ENCODE measurements at places on chromosomes 3 and 15.

DNA sequence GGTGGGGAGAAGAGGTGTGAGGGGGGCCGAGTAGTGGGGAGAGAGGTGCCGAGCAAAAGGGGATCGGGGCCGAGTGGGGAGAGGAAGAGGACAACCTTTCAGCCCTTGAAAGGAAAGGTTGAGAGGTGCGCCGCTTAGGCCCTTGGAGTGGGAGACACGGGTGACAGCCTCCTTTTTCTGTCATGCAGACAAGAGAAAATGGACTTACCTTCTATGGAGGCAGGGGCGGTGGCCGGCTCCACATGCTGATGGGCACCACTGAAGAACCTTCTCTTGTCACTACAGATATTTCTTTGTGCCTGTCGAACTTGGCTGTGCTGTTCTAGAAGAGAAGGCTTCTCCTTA, 421 bp downstream of the KLHL18 start:
- DNase-seq: no peak

DNA sequence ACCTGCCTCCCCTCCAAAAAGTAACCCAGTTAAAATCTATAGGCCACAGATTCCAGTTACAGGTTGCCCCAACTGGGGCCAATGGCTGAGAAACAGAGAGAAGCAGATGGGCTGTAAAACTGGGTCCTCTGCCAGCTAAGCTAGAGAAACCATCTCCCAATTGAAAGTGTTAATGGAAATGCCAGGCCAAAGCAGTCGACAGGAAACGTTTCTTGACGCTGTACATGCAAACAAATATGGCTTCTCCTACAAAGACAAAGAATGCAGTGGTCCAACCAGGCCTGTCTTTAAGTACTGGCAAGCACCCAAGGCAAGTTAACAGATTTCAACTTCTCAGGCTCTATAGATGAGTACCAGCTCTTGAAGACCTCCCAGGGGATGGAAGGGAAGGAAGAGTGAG, 71.3 kb downstream of the MAGI1 start:
- no peak for DNase-seq

GRCh38 chr15:99434506-99435112, 131.2 kb upstream of the MEF2A start:
- DNase-seq: no peak

GRCh38 chr3:195200010-195200822, 70.7 kb downstream of the XXYLT1 start:
- DNase-seq: no peak

GRCh38 chr3:22980346-22980745, 222.8 kb upstream of the UBE2E2 start:
- DNase-seq: no peak

DNA sequence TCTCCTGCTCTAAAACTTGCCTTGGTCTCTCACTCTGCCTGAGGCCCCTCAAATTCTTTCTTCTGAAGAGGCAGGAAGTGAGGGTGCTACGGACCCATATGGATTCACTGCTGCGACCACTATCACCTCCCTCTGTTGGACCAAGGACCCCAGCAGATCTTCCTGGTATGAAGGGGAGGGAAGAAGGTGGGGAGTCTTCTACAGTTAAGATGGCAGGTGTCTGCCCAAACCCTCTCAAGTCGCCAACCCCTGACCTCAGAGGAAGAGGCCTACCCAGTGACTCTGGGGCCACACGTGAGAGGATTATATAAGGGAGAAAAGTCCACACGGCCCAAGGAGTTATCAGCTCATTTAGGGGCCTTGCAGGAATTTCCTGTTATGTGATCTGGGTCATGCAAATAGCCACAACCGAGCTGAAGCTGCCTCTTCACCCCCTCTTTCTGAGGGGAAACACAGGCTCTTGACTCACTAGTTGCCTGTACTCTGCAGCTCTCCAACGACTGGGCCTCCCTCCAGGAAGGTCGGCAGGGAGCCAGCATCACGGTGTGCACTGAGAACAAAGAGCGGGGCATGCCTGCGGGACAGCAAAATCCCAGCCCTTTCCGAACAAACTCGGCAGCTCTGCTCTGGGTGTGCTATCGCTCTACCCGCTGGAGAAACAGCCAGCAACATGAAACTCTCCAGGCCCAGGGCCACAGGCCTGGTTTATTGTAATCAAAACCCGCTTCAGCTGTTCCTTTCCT, 116.0 kb downstream of the XXYLT1 start:
- no peak for DNase-seq

DNA sequence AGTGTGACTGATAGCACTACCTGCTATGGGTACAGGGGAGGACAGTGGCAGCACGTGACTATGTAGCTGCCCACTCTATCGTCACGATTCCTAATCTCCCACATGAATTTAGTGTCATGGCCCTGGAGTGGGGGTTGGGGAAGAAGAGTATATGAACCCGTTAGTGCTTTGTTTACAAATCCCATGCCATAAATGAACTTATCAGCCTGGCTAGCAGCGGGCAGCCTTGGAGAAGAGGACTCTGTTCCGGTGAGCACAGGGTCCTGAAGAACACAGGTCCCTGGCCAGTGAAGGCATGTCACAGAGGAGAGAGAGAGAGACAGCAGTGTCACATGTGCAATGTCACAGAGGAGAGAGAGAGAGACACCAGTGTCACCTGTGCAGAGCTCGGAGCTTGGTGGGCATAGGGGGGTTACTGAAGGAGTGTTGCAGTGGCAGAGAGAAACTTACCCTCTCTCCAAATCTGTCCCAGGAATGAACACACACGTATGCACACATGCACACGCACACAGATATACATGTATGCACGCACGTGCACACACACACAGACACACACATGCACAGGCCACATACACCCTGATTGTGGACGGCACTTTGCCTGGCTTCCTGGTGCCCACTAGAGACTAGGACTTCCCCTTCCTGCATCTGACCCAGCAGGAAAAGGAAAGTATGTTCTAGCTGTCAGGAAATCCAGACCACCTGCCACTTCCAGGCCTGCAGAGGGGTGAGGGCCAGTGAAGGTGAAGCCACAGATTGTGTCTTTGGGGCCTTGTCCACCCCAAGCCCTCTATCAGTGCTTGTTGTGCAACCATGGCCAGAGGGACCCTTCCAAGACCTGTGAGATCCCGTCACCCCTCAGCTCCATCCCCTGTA, 26.3 kb downstream of the ITGA11 start:
- no peak for DNase-seq

- no peak for DNase-seq
Measured at GRCh38 chr3:107542665-107543064, 19.9 kb downstream of the BBX start.
